ENCODE measurements at places on chromosomes 4 and X.

- no peak for DNase-seq
Measured at GRCh38 chr4:152307669-152308068, 228.2 kb downstream of the FBXW7 start.

DNA sequence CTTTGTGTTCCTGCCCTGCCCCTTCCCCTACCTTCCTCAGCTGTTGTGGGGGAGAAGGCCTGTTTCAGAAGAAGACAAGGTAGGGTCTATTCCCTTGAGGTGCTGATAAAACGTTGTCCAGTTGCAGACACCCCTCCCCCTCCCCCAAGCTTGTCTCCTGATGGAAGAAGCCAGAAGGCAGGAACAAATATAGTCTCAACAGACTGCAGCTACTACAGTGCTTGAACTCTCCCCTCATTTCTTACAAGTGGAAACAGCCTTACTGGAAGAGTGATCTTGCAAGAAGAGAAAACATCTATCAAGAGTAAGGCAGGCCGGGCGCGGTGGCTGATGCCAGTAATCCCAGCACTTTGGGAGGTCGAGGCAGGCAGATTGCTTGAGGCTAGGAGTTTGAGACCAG is 11.0 kb upstream of the MAP7D3 start:
- no peak for DNase-seq

DNA sequence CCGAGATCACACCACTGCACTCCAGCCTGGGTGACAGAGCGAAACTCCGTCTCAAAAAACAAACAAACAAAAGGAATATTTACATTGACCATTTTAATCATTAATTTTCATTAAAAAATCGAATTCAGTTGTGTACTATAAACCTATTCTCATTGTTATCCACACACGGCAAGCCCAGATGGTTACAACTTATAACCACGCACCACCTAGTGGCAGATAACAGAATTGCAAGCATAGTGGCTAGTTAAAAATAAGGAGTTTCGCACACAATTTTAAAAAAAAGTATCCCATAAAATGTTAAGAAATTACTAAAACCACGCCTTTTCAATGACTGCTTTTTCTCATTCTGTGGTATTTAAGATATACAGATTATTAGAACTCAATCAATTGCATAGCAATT is 25.4 kb downstream of the MBNL3 start:
- peak; percentile 45 for DNase-seq

- no peak for DNase-seq
Measured at GRCh38 chrX:17679820-17680219, 57.5 kb upstream of the SCML1 start.

DNA sequence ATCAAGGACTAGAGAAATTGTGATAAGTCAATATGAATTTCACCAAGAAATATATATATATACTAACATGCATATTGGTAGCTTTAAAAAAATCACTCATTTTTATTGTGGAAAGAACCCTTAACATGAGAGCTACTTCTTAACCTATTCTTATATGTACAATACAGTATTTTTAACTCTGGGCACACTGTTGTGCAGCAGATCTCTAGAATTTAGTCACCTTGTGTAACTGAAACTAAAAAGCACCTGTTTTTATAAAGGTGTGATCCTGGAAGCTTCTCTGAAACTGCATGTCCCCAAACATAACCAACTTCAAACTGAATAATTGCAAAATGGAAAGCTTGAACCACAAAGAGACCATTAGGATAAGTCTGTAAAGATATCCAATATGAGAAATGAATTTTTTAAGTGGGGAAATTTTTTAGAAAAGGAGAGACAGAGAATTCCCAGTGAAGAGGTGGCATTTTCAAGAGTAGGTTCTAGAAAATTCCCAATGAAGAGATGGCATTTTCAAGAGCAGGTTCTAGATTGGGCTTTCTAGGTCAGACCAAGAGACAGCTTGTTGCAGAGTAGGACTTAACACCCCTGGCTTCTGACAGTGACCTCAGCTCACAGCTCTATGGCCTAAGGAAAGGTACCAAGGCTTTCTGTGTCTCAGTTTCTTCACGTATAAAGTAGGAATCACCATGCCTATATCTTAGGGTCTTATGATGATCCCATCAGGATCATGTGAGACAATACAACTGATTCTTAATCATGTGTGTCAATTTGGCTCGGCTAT is 22.0 kb upstream of the PPARGC1A start:
- DNase-seq, result no peak

DNA sequence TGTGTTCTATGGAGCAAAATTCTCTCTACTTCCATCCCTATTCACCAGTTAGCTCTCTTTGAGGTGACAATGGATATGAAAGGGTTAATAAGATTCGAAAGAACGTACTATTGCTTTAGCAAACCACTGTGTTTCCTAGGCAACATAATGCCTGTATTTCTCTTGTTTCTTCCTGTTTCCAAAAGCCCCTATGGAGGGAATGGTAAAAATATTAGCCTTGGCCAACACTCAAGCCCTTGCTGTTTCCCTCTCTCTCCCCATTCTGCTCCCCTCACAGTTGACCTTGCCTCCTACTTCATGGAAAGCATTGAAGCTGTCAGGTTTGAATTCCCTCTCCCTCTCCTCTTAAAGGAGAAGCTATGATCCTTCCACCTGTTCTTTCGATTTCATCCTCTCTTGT is 9.6 kb upstream of the PGRMC1 start:
- no peak for DNase-seq

GRCh38 chr4:13126976-13127910 is 356.9 kb downstream of the RAB28 start:
- DNase-seq, result no peak

GRCh38 chr4:81923140-81923539 is 450.7 kb downstream of the HNRNPD start:
- no peak for DNase-seq

DNA sequence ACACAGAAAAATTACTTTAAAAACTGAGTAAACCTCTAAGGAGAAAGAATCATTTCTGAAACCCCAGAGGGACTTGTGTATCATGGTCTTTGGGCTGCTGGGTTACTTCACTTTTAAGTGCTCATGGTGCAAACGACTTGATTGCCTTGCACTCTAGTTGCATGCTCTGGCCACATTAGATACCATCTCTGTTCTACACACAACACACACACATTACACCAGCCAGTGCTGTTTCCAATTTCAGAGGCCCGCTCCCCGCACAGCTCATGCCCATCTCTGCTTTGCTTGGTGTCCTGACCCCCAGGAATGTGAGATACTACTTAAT is 2.1 kb downstream of the PPP3CA start:
- peak; percentile 74 for DNase-seq

GRCh38 chr4:139625093-139625455 is 40.5 kb upstream of the MGST2 start:
- DNase-seq, result no peak

DNA sequence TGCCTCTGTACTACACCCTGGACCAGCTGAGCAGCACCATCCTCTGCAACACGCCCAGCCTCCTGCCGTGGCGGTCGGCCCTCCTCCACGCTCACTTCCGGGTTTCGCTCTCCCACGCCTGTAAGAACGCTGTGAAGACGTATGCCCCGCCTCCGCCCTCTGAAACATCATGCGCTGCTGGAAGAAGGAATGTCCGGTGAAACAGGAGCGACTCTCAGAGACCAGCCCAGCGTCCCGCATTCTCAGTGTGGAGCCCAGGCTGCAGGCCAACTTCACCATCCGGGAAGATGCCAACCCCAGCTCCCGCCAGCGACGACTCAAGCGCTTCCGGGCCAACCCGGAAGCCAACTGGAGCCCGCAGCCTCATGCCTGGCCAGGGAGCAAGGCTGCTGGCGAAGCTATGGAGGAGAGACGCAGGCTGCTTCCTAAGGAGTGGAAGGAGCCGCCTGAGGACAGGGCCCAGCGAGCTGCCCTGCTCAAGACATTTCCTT is 186.1 kb upstream of the SLITRK2 start:
- no peak for DNase-seq

DNA sequence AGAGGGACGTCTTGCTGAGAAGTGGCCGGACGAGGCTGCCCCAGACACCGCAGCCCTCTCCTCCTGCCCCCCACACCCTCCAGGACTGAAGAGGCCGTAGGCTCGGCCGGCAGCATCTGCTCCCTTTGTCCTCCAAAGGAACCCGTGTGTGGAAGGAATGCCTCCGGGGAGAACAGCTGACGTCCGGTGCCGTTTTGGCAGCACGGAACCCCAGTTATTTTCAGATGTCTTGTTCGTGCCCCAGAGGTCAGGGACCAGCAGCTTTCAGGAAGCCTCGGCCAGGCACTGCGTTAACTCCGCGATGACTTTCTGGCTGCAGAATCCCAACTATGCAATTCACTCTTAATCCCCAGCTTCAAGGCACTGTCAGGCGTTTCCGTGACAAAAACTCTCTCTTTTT is 10.9 kb upstream of the PPP2R3B start:
- no peak for DNase-seq

DNA sequence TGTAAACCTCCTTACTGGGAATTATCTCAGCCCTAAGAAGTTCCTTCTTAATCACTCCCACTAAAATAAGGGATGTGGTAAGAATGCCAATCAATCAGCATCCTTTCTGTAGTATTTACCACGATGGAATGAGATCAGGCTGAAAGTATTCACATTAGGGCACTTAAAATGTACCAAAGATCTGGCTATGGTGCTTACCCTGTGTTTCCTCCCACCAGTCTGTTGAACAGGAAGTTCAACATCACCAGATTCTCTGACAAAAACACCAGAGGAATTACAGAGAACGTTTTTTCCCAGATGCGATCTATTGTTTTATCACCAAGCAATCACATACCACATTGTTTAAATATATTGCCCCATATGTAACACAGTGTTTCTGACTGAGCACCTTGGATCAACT is 2.1 kb upstream of the CLCN3 start:
- DNase-seq, result peak; percentile 26

GRCh38 chrX:112636288-112636687 is 43.5 kb downstream of the LHFPL1 start:
- DNase-seq, result no peak

DNA sequence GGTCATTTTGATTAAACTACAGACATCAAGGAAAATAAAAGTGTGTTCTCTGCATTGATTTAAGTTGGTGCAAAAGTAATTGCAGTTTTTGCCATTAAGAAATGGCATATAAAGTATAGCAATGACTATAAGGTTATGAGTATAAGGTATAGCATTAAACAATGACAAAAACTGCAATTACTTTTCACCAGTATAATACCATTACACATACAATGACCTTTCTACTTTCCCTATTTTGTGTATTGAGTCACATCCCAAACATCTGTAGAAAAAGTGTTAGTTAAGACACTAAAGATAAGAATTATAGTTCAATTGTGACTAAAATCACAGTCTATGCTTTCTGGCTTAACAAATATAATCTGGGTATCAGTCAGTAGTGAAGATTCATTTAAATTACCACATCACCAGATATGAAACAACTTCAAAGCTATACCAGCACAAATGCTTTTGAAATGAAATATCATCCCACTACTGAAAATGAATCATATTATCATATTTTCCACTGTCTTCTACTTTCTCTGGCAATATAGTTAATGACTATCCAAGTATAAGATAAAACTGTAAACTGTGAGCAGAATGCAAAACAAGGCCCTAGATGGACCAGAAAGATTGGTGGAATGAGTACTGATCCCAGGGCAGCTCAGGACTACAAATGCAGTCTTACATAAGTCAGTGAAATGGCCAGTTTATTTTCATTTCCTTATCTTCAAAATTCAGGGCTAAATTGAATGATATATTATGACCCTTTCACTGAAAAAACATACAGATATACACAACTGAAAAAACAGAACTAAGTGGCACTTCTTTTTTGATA is 241.1 kb downstream of the ANTXR2 start:
- no peak for DNase-seq

DNA sequence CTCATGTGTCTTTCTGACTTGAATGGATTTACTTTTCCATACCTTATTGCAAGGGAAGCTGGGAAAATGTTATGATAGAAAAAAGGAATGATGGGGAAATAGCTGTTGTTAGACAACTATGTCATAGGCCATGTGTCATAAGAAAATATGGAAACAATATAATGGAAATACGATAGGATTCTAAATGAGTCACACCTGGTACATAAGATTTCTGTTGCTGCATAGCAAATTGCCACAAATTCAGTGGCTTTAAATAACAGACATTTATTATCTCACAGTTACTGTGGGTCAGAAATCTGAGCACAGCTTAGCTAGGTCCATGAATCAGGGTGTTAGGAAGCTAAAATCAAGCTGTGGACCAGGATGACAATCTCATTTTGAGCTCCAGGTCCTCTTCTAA is 44.6 kb upstream of the ANKRD50 start:
- no peak for DNase-seq

DNA sequence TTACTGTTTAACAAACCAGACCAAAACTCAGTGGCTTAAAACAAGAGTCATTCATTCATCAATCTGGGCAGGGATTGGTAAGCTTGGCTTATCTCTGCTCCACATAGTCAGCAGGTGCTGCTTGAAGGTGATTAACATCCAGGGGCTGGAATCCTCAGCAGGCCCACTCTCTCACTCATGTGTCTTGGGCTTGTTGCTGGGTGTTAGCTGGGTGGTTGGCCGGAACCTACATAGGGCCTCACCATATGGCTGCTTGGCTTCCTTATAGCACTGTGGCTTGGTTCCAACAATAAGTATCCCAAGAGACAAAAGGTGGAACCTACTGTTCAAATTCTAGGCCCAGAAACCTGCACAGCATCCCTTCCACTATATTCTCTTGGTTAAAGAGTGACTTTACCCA is 125.0 kb downstream of the RASGEF1B start:
- no peak for DNase-seq

- no peak for DNase-seq
Measured at GRCh38 chr4:4270529-4270928, 19.4 kb downstream of the LYAR start.

- peak; percentile 60 for DNase-seq
Measured at GRCh38 chr4:54185866-54186265, 43.2 kb upstream of the PDGFRA start.

DNA sequence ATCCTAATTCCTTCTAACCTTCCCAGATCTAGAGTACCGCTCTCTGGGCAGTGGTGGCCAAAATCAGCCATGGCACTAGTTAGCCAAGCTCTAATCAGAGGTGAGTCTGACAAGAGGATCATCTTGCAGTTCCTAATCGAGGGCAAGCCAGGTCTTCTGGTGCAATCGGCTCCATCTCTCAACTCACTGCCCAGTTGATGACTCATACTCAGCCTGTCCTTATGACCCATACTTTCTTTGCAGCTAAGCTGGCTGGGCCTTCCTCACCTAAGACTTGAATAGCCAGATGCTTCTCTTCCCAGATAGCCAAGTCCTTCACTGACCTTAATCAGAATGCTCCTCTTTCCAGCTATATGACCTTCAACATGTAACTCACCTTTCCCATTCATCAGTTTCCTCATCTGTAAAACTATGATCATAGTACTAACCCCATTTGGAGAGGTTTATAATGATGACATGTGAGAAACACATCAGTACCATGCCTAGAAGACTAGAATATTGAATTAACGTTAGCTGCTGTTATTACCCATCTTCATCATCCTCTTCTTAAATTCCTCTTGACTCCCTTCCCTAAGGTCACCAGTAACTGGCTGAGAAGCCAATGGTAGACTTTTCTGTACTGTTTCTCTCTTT is 57.1 kb downstream of the RELL1 start:
- peak; percentile 19 for DNase-seq

- DNase-seq, result peak; percentile 30
Measured at GRCh38 chrX:11540532-11541377, 125.0 kb downstream of the ARHGAP6 start.

- no peak for DNase-seq
Measured at GRCh38 chr4:108203377-108203776, 34.6 kb upstream of the LEF1 start.
